ENCODE measurements at places on chromosomes 1 and 21.

DNA sequence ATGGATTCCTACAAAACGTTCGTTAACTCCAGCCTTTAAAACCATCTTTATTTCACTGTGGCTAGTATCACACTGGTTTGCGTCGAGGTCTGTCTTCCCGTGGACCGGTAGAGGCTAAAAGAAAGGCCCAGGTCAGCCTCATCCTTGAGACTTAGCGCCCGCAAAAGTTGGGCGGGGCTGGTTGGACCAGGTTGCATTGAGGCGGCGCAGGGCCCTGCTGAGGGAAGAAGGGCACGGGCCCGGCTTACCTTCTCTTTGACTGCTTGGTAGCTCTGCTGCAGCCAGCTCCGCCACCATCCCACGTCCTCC lies 455 bp downstream of the BSDC1 start:
- DNase-seq = no peak

GRCh38 chr1:93584261-93585003 lies 97.2 kb downstream of the BCAR3 start:
- no peak for DNase-seq

- DNase-seq = no peak
Measured at GRCh38 chr1:196070940-196071339, 537.3 kb downstream of the KCNT2 start.

DNA sequence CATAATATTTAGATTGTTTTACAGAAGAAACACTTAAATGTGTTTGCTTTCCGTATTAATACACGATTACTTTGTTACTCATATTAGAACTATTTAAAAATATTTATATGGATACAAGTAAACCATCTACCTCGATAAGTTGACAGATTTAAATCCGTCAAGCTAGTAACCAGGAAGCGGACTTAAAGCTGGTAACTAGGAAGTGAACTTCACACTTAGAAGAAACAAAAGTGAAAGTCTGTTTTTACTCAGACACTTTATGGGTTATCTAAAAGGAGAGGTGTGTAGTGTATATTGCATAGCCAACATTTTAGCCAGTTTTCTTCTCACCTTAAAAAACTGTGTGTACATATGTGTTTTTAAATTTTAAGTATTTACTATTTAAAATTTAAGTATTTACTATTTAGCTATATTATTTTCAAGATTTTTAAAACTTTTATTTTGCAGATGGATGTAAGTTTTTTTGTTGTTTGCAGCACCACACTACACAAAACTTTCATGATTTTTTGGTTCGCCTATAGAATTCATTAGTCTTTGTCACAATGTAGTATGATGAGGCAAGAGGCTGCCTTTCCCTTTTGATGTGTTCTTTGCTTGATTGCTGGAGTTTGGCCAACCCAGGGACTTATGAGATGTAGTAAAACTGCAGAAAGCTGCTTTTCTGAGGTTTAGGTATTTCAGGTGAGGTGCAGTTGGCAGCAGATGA lies 2.7 kb downstream of the USP25 start:
- DNase-seq = peak; percentile 18

GRCh38 chr1:210252621-210253051 lies 20.0 kb downstream of the SERTAD4 start:
- DNase-seq = no peak

DNA sequence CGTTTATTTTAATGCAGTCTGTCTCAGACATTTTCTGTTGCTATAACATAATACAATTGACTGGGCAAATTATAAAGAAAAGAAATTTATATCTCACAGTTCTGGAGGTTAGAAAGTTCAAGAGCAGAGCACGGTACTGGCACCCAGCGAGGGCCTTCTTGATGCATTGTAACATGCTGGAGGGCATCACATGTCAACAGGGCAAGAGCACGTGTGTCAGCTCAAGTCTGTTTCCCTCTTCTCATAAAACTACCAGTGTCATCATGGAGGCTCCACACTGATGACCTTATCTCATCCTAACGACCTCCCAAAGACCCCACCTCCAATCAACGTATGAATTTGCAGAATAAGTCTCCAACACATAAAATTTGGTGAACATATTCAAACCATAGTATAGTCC lies 90.6 kb upstream of the GRIK1 start:
- no peak for DNase-seq

- DNase-seq = no peak
Measured at GRCh38 chr21:31972622-31973021, 99.8 kb downstream of the HUNK start.

DNA sequence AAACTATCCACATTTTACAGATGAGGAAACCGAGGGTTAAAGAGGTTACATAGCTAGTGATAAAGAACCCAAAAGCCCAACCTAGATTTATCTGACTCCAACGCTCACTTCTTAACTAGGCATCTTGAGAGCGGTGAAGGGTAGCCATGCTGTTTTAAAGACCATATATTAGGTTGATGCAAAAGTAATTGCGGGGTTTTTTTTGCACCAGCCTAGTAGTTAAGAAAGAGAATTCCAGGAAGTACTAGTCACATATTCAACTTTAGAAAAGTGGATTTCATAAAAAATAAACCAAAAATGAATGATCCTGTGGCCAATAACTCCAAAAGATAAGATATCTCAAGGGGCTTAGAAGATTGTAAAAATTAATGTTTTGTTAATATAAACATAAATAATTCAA lies 162.1 kb downstream of the GLUL start:
- no peak for DNase-seq

DNA sequence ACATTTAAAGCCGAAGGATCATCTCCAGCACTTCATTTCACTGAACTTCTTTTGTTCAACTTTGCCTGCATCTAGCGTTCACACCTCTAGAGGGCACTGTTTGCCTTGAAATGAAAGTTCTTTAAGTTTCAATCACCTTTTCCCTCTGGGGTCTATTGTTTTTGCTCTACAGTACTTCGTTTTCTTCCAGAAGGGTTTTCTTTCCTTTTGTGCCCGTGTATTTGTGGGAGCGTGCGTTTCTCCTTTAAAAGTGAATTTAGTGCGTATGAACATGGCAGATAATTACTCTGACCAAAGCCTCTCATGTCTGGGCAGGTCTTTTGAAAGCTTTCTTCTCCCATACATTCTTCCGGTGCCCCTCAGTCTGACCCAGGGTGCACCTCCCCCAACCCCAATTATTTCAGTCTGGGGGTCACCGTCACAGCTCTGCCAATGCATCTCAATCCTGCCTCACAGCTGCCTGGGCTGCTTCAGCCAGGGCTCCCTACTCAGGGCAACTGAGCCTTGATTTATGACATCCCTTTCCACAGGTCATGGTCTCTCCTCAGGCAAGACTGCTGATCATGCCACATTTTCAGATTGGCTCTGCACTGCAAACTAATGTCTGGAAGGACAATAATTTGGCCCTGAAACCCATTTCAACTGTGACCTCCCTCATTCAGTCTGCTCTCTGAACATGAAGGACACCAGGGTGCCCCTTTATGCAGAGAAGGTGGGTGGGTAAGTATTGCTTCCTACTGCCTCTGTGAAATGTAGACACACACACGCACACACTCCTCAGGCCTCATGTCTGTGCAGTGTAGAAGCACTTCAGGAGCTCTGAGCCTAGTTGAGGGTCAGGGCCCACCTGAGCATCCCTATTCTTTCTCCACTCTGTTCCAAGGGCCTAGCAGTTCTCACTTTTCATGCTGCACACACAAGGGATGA lies 88.6 kb downstream of the NUF2 start:
- DNase-seq = peak; percentile 57

- DNase-seq = no peak
Measured at GRCh38 chr1:71390518-71390917, 309.7 kb upstream of the ZRANB2 start.

DNA sequence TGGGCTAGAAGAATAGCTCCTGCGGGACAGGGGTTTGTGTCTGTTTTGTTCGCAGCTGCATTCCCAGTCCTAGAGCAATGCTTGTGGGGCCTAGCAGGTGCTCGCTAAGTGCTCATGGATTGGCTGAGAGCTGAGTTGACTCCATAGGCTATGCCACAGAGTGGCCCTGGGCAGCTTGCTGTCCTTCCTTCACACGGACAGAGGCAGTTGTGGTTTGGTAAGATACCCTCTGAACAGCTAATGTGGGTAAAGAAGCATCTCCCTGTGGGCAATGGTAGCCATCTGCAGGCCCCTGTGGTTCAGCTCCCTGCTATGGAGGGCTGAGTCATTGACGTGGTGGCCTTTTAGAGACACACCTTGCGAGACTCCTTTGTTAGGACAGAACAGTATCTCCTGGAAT lies 23.5 kb upstream of the LBR start:
- DNase-seq = no peak

DNA sequence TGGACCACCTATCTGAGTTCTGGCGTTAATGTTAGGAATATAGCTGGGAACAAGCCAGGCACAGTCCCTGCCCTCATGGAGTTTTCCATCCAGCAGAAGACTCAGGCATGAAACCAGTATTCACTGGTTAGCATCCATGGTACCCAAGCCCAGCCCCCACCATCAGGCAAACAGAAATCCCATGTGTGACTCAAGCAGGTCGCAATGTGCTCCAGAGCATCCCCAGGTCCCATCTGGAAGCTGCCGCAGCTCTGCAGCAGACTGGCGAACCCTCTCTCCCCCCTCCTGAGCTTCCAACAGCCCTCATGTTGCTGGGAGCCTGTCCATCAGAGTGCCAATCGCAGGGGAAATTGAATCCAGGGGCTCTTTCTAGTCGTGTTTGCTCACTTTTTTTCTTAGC lies 174.2 kb downstream of the RRAGC start:
- no peak for DNase-seq

- no peak for DNase-seq
Measured at GRCh38 chr1:227004796-227005195, 64.7 kb downstream of the COQ8A start.

DNA sequence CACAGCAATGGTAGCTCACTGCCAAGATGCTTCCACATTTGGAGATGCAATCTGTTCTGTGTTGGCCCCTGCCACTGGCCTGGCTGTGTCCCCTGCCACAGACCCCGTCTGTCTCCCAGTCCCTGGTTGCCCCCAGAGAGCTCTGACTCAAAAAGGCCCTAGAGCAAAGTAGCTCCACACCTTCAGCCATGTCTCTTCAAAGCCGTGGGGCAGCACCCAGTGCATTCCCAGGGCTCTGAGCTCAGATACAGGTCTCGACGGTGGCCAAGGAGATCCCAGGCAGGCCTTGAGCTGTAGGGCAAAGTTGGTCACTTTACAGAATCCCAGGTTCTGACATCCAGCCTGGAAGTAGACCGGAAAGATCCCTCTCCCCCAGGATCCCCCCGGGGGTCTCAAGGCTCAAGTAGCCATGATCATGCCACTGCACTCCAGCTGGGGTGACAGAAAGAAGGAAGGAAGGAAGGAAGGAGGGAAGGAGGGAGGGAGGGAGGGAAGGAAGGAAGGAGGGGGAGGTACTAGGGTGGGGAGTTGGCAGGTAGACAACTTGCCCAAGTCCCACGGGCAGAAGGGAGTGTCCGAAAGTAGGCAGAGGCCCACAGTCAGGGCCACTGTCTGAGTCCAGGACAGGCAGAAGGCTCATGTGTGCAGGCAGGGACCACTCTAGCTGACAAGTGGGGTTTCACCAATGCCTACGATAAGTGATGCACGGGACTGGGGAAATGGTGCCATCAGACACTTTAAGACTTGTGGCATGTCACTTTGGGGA lies 4.8 kb upstream of the ARF1 start:
- DNase-seq = no peak

DNA sequence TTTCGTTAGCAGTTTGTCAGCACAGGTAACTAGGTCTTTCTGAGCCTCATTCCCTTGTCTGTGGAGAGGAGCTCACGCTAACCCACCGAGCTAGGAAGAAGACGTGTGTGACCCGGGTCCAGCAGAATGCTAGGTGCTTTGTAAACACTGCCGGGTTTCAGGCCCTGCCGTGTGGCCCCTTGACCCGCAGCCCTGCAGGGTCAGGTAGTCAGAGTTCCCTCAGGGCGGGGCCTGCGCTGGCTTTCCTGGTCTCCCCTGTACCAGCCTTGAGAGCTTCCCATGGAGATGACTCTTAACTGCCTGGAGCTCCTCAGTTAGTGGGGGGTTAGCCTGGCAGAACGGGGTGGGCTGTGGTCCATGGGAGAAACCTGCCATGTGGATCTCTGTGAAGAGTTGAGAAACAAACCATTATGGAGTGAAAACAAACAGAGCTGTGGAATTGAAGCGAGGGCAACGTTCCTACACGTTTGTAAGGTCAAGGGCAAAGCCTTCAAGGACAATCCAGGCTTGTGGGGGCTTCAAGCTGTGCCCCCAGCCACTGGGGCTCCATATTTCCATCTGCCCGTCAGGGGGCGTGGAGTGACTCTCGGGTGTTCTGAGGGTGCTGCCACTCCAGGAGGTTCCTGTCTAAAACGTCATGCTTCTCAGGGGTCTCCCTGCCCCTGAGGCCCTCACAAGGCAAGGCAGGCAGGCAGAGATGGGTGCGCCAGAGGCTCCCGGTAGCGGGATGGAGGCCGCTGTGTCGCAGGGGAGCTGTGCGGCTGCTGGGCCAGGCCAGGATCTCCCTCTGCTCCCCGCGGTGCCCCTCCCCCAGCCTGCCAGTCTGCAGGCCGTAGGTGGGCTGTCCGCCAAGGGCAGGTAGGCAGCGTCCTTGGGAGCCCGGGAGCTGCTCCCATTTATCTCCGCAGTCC lies 23.8 kb downstream of the LHX4 start:
- DNase-seq = no peak

GRCh38 chr1:92488832-92489231 lies 2.1 kb upstream of the GFI1 start:
- DNase-seq = no peak

DNA sequence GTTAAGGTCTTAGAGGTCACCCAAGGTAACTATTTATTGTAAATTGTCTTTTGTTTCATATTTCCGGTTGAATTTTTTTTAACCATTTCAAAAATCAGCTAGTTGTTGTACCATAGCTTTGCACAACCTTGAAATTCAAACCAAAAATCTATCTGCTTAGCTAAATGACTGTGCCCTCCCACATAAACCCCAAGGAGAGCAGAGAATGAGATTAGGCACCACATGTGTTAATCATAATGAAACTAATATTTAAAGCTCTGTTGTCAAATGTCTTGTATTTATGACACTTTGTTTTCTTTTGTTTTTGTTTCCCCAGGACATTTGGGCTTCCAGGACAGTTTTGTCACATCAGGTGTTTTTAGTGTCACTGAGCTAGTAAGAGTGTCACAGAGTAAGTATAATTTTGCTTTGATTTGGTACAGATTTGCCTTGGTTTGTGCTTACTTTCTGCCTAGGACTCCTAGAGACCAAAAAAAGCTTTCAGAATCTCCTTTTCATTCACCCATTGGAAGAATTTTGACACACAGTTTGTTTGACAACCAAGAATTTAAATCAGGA lies 249.9 kb downstream of the NFIA start:
- no peak for DNase-seq
